ENCODE measurements at places on chromosomes 12 and 14.

GRCh38 chr14:100469632-100470522, 117.3 kb downstream of the BEGAIN start:
- no peak for DNase-seq

GRCh38 chr12:102441077-102441596, 39.2 kb downstream of the IGF1 start:
- no peak for DNase-seq

DNA sequence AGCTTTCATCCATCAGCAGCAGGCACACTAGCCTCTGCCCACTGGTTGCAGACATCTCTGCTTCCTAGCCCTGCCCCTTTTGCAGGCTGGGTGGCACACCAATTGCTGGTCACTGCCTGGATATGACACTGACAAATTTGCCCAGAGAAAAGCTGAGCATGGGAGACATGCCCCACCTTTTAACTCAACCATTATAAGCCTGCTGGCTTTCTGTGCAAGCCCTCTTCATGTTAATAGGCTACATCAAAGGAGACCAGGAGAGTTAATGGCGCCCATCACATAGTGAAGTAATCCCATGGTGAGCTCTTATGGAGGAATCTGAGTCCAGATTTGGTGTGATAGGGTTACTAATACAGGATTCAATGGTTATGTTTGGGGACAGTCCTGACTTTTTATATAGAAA, 139.2 kb downstream of the KICS2 start:
- DNase-seq: no peak

- no peak for DNase-seq
Measured at GRCh38 chr12:131140069-131140435, 186.3 kb downstream of the ADGRD1 start.

DNA sequence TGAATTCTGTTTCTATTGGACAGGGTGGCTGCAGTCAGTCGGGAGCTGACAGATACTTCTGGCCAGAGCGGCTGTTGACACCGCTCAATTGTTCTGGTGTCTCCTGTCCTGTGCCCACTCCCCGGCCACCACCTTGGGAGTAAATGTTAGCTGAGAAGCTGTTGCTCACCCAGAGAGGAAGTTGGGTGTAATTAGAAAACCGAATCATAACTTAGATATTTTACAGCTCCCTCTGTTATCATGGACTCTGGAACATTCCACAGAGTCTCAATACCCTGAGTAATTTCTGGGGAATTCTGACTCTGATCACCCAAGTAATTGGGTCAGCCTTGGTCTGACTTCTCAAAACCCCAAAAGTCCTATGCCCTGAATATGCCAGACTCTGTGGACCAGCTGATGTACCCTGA, 58.3 kb upstream of the RFLNA start:
- no peak for DNase-seq

- DNase-seq: no peak
Measured at GRCh38 chr12:32609966-32610365, 69.1 kb upstream of the DNM1L start.

GRCh38 chr12:41074473-41074769, 113.7 kb upstream of the PDZRN4 start:
- DNase-seq: no peak

DNA sequence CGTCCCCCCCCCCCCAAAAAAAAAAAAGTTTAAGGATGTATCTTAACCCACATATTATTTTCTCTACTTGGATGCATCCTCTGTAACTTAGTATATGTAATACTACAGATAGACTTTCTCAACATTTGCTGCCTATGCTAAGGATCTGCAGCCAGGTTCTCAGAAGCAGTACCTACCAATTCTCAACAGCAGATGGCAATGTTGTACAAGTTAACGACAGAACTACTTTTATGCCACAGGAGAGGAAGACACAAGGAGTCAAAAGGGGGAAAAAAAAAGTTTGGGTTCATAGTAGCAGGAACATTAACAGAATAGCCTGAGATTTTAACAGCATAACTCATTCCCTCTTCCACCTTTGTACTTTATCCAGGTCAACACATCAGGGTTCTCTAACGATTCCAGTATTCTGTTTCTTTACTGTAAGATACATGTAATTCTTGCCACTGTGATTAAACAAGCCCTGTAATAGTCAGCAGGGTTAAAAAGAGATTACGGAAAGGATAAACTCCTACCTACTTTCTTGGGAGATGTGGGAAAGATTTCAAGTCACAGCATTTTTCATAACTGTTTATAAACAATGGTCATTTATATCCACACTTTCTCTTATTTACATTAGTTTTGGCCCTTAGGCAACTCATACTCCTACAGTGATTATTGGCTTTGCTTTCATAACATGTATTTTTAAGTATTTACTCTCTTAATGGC, 5.7 kb upstream of the NEK9 start:
- peak; percentile 33 for DNase-seq

DNA sequence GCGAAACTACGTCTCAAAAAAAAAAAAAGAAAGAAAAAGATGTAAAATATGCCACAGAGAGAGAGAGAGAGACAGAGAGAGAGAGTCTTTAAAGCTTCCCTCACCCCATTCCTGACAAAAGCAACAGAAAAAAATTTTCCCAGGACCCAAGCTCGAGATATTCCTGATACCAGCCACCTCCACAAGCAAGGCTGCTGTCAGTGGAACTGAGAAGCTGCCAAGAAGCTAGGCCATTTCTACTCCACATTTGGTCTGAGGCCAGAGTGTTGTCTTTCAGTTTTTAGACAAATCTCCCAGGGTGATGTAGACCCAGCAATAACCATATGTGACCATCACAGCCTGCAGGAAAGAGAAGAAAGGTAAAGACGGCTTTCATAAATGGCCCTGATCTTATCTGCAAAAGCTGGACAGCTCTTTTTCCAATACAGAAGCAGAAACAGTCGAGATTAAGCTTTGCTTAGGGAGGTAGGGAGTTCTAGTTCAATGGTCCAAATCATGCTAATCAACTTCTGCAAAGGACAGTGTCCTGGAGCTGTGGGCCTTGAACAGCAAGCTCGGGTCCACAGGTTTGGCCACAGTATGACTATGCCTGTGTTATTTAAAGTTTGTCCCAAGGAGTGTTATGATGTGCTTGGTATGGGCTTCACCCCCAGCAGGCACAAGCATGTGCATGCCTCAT, 130.3 kb upstream of the NUDT4 start:
- no peak for DNase-seq

GRCh38 chr12:132185705-132186104, 41.4 kb downstream of the NOC4L start:
- no peak for DNase-seq
